AG04450 (cell line): ENCODE measurements at places on chromosomes 1 and 21. TPM values are rescaled to one million over a fixed set of nuclear protein-coding genes. Genes with fewer than 3 reads are reported as not detected.

KCNN3 gene
- 0.02 and 0.09 TPM in 2 replicates for polyA plus RNA-seq

SYTL1 gene
- 0.32 and 0.35 TPM in 2 replicates for polyA plus RNA-seq

APCS gene
- polyA plus RNA-seq = not detected in 2 replicates

MAN1C1 gene
- 16.9 TPM in 2 replicates for polyA plus RNA-seq
